ENCODE measurements at places on chromosomes 11 and 22.

GRCh38 chr22:28994522-28994921 is 67.1 kb downstream of the C22orf31 start:
- DNase-seq, result no peak

GRCh38 chr11:96365493-96365892 is 22.5 kb upstream of the MAML2 start:
- DNase-seq, result no peak

DNA sequence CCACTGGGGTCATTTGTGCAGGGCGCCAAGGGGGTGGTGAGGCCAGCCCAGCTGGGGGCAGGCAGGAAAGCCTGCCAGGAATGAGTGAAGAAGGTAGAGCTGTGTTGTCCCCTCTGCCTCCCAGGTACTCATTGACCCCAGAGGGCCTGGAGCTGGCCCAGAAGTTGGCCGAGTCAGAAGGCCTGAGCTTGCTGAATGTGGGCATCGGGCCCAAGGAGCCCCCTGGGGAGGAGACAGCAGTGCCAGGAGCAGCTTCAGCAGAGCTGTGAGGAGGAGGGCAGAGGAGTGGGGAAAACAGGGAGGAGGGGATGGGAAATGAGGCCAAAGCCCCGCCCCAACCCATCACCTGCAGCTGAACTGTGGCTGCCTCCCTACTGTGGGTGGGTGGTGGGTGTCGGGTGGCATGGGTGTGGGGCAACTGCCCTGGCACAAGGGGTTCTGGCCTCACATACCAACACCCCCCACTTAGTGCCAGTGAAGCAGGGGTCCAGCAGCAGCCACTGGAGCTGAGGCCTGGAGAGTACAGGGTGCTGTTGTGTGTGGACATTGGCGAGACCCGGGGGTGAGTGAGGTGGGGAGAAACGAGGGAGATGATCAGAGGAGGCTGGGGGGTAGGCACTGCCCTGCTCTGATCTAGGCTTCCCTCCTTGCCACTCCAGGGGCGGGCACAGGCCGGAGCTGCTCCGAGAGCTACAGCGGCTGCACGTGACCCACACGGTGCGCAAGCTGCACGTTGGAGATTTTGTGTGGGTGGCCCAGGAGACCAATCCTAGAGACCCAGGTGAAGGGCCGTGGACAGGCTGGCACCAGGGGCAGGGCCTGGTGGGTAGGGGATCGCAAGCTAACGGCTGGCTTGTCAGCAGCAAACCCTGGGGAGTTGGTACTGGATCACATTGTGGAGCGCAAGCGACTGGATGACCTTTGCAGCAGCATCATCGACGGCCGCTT is 3.0 kb downstream of the MUS81 start:
- DNase-seq, result peak; percentile 2

- DNase-seq, result no peak
Measured at GRCh38 chr11:124778281-124778680, 16.2 kb upstream of the ESAM start.

- DNase-seq, result no peak
Measured at GRCh38 chr22:49392247-49392646, 435.4 kb downstream of the BRD1 start.

- DNase-seq, result peak; percentile 54
Measured at GRCh38 chr11:65593518-65594414, 1.8 kb downstream of the KCNK7 start.

DNA sequence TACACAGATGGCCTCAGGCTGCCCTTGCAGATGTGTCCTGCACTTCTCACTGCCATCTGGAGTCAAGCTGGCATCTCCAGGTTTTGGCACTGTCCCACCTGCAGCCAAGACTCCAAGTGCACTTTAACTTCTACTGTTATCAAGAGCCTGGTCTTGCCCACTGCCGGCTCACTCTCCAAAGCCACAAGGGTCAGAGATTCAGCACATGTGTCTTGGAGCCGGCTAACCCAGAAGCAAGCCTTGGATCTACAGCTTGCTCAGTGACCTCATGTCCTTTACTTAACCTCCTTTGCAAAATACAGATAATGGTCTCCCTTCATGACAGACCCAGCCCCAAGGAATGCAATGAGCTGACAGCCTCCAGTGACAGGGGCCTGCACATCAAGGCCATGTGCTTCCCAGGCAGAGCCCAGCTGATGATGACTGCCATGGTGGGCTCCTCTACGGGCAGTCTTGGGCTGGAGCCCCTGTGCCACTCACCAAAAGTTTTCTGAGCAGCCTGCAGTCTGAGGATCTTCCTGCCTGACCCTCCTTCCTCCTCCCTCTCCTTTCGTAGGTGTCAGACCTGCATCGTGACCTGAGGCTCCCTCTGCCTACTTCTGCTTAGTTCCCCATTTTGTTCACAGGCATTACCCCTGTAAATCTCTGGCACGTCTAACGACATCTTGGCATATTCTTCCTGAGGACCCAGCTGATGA is 9.0 kb downstream of the TP53AIP1 start:
- no peak for DNase-seq

- no peak for DNase-seq
Measured at GRCh38 chr11:130787092-130787616, 129.1 kb downstream of the SNX19 start.

- no peak for DNase-seq
Measured at GRCh38 chr11:46105134-46105628, 16.1 kb downstream of the PHF21A start.

GRCh38 chr11:2662024-2662312 is 37.8 kb downstream of the KCNQ1OT1 start:
- no peak for DNase-seq

- no peak for DNase-seq
Measured at GRCh38 chr11:27028561-27028965, 12.1 kb upstream of the BBOX1 start.

GRCh38 chr11:64226507-64227051 is 505 bp downstream of the NUDT22 start:
- peak; percentile 70 for DNase-seq

DNA sequence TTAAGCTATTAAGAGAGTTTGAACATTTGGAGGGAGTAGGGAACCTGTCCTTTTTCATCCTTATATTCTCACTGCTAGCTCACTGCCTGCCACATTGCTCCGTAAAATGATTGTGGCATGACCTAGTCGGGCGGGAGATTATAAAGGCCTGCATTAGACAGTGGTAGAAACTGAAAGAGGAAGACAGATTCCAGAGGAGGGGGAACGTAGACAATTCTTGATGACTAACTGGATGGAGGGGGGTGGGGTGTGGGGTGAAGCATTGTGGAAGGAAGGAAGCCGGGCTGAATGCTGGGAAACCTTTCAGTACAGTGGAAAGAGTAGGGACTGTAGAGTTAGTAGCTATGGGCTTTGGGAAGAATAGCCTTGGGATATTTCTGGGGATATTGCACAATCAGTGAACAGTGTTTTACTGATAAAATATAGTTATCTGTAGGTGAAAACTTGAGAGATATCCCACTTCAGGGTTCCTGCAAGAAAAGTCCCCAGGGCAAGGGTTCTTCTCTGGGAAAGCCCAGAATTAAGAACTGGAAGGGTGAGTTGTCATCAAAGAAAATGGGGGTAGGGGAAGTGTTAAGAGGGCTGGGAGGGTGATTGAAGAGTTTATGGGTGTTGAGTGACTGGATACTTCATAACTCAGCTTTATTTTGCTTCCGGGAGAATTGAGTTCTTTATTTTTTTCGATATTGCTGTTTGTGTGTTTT is 2.1 kb downstream of the MED15 start:
- DNase-seq, result peak; percentile 72

- DNase-seq, result no peak
Measured at GRCh38 chr11:112292785-112293407, 32.2 kb upstream of the PLET1 start.

- DNase-seq, result no peak
Measured at GRCh38 chr11:94638301-94638901, 71.2 kb downstream of the PIWIL4 start.

- DNase-seq, result no peak
Measured at GRCh38 chr11:95989076-95989605, 65.2 kb upstream of the MTMR2 start.

GRCh38 chr11:106917973-106918372 is 100.3 kb downstream of the GUCY1A2 start:
- DNase-seq, result peak; percentile 29

- DNase-seq, result no peak
Measured at GRCh38 chr11:121613724-121614123, 161.0 kb upstream of the SORL1-AS1 start.

DNA sequence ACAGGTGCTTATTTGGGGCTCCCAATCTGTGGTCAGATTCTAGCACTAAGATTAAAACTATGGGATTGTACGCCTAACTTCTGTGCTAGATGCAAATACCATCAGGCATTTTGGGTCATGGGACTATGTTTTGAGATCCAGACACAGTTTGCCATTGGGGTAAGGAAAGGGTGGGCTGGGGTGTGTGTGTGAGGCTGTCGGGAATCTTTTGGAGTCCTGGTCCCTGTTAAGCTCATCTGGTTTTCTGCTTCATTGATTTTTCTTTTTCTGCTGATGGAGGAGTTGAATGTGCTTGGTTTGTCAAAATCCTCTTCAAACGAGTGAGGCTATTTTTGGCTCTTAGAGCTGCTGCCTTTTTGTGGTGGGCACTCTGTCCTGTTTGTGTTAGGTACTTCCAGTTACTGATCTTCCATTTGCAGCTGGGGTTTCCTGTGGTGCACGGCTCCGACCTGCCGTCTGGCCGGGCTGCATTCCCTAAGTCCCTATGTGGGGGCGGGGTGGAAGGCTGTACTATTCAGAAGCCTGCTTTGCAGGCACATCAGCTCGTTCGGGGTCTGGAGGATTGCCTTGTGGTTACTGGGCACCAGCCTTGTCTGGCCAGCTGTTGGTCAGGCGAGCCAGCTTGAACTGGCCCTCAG is 2.9 kb downstream of the BCR start:
- DNase-seq, result peak; percentile 8

GRCh38 chr11:69598147-69598546 is 42.8 kb upstream of the CCND1 start:
- no peak for DNase-seq

GRCh38 chr22:50483977-50484853 is 2.4 kb upstream of the MIOX start:
- DNase-seq, result no peak

- DNase-seq, result no peak
Measured at GRCh38 chr22:47056361-47056760, 293.9 kb downstream of the TBC1D22A start.

DNA sequence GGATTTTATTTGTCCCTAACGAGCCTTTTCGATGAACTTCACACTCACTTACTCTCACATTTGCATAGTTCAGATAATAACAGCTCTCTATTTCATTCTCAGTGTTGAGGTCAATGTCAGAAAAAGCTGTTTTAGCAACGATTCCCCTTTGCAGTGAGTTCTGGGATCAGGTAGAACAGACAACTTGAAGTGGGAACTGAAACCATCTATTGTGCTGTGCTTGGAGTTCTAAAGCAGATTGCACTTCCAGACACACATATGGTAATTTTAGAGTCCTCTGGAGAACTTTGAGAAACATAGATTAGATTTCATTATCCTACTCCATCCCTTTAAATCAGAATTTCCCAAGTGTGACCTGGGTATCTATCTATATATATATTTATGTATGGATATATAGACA is 124.6 kb upstream of the BLID start:
- no peak for DNase-seq

- DNase-seq, result no peak
Measured at GRCh38 chr11:56522008-56522407, 21.0 kb downstream of the OR5M11 start.

- DNase-seq, result no peak
Measured at GRCh38 chr22:37636186-37636948, 3.1 kb upstream of the SH3BP1 start.

GRCh38 chr11:68598816-68599653 is 85.3 kb upstream of the GAL start:
- no peak for DNase-seq

DNA sequence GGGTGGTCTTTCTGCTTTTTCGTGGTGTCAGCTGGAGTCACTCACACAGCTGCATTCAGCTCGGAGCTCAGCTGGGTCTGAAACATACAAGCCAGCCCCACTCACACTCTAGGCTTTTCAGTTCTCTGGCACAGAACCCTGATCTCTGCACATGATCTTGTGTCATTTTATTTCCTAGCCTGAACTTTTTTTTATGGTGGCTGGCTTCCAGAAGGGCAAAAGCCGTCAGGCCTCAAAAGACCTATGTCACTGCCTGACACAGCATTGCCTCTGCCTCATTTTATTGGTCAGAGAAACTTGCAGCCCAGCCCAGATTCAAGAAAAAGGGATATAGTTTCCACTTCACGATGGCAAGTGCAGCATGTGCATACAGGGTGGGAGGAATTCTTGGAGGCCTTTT is 117.8 kb downstream of the NTM start:
- DNase-seq, result no peak

- DNase-seq, result no peak
Measured at GRCh38 chr22:29002603-29003002, 59.0 kb downstream of the C22orf31 start.

- DNase-seq, result peak; percentile 39
Measured at GRCh38 chr11:18471995-18472394, 16.3 kb downstream of the LDHAL6A start.

GRCh38 chr22:35178446-35178845 is 78.8 kb upstream of the HMGXB4 start:
- no peak for DNase-seq

GRCh38 chr11:35007277-35007676 is 90.9 kb downstream of the PDHX start:
- no peak for DNase-seq

GRCh38 chr11:17554487-17554886 is 7.4 kb downstream of the OTOG start:
- DNase-seq, result no peak

DNA sequence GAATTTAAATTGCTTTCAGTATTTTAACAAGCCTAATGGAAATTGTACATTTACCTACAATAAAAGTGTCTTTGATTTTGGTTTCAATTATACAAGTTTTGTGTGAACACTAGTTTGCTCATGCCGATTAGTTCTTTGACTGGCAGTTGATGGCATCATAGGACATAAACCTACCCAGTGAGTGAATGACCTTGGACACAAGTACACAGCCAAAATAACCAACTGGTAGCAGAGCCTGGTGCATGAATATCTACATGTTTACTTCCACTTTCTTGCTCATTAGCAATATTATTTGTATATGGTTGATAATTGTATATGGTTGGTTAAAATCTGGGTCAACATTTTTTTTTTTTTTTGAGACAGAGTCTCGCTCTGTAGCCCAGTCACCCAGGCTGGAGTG is 37.8 kb downstream of the STIM1 start:
- DNase-seq, result no peak

DNA sequence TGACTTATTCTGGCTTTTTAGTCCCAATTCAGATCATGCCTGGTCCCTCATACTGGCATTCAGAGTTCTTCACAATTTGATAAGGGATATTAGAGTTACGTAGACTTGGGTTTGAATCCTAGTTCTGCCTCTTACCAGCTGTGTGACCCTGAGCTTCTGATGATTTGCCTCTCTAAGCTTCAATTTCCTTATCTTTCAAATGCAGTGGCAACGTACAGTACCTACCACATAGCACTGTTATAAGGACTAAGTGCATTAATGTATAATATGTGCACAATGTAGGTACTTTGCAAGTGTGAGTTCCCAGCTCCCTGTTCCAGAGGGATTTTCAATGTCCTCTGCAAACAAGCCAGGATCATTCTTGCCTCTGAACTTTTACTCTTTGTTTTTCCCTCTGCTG is 7.3 kb downstream of the RHOG start:
- no peak for DNase-seq

Measured in activated CD4-positive, alpha-beta T cell treated with anti-CD3 and anti-CD28 coated beads for 48 hours (primary cell).